Ascending aorta (tissue), 2 donors: ENCODE measurements at places on chromosomes 1 and 21. TPM values are rescaled to one million over a fixed set of nuclear protein-coding genes. Genes with fewer than 3 reads are reported as not detected.

The LRRC38 gene
- not detected for total RNA-seq

The PDZK1 gene
- total RNA-seq = not detected

The FAF1 gene
- total RNA-seq = 16.4 TPM

The TTLL7 gene
- 20.5 TPM for total RNA-seq

The ZNF695 gene
- not detected for total RNA-seq

The HDAC1 gene
- 75.0 TPM for total RNA-seq

The FCRL6 gene
- not detected for total RNA-seq

The DPT gene
- 12.3 TPM for total RNA-seq

The THEM5 gene
- total RNA-seq = not detected

The KCNH1 gene
- not detected for total RNA-seq

The CR1L gene
- total RNA-seq = not detected

The CFAP45 gene
- total RNA-seq = not detected

The ELF3 gene
- total RNA-seq = 0.96 TPM

The ALG14 gene
- total RNA-seq = not detected

The PODN gene
- total RNA-seq = 245 TPM

The KRTAP21-2 gene
- total RNA-seq = not detected

The CD1C gene
- not detected for total RNA-seq

The PADI2 gene
- total RNA-seq = 0.21 TPM

The FGGY gene
- total RNA-seq = 7.0 TPM

The F5 gene
- total RNA-seq = not detected

The FUCA1 gene
- 11.1 TPM for total RNA-seq

The C1QTNF12 gene
- total RNA-seq = not detected

The OR2L3 gene
- not detected for total RNA-seq

The ESRRG gene
- total RNA-seq = not detected

The OR6N1 gene
- not detected for total RNA-seq

The ROR1 gene
- 115 TPM for total RNA-seq

The LRRIQ3 gene
- not detected for total RNA-seq

The C1QC gene
- total RNA-seq = 350 TPM

The TMEM53 gene
- total RNA-seq = 9.2 TPM

The LHX8 gene
- total RNA-seq = not detected
